ENCODE measurements at places on chromosomes 12 and 14. TPM values are rescaled to one million over a fixed set of nuclear protein-coding genes. Genes with fewer than 3 reads are reported as not detected.

PRPH gene
- polyA plus RNA-seq = not detected

GPR137C gene
- polyA plus RNA-seq = 8.1 TPM

ARMH4 gene
- polyA plus RNA-seq = 72.3 TPM

C1QL4 gene
- 2.2 TPM for polyA plus RNA-seq

KLRF1 gene
- polyA plus RNA-seq = 0.66 TPM

ERP27 gene
- polyA plus RNA-seq = 25.4 TPM

ABHD12B gene
- polyA plus RNA-seq = 0.35 TPM

PIP4K2C gene
- polyA plus RNA-seq = 38.0 TPM

PMCH gene
- polyA plus RNA-seq = 0.42 TPM

VIPAS39 gene
- polyA plus RNA-seq = 30.3 TPM

LALBA gene
- polyA plus RNA-seq = not detected

SDR9C7 gene
- polyA plus RNA-seq = 0.10 TPM

GDF3 gene
- 0.33 TPM for polyA plus RNA-seq
